ENCODE measurements at places on chromosomes 2 and 18.

- DNase-seq = no peak
Measured at GRCh38 chr18:68897286-68897685, 99.4 kb downstream of the CCDC102B start.

- no peak for DNase-seq
Measured at GRCh38 chr2:50491541-50492476, 540.1 kb downstream of the NRXN1 start.

- no peak for DNase-seq
Measured at GRCh38 chr18:69128566-69128965, 272.1 kb upstream of the DOK6 start.

GRCh38 chr18:37282386-37283037 lies 283.1 kb downstream of the CELF4 start:
- DNase-seq = no peak

DNA sequence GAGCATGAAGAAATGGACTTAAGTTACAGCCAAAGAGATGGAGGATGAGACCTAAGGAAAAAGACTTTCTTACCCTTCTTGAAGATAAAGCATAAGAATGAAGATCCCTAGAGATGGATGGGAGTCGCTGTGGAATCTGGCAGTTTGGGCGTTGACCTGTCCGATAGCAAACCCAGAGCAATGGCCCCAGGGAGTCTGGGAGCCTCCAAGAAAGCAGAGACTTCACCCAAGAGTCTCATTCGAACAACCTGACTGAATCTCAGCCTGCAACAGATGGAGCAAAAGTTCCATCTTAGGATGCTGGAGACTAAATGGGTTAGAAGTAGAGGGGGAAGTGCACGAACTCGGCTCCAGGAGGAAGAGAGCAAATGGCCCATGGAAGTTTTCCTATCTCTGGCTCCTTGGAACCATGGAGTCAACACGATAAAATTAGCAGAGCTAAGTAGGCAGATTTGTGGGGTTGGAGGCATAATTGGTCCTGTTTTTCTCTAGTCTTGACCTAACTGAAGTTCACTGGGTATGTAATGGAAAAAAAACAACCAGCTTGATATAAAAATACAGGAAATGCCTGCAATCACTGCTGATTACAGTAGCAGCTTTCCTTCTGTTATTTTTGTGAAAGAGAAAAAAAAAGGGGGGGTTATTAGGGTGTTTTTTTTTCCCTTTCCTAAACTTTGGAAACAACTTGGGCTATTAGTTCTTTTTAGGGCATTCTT lies 178.4 kb upstream of the EPAS1 start:
- no peak for DNase-seq

DNA sequence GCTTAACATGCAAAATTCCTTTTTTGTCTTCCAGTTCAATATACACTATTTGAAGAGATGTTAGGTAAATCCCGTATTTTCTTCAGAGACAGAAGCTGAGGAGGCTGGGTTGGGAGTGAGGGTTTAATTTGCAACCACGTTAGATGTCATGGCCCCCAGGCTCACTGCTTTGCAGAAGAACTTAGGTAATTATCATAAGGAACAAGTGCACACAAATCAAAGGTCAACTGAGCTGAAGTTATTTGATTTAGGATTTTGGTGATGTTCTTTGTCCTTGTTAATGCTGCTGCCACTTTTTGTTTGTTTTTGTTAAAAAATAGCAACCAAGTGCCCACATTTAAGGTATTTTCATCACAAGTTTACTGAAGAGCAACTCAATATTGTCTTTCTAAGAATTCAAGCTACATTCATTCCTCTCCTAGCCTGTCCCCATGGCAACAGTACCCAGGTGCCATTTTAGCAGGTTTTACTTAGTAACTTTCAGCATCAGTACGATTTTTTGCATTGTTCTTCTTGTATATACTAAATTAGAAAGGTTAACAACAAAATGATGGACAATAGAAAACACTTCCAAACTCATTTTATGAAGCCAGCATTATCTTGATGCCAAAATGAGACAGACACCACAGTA lies 62.9 kb upstream of the NDUFV2 start:
- no peak for DNase-seq

DNA sequence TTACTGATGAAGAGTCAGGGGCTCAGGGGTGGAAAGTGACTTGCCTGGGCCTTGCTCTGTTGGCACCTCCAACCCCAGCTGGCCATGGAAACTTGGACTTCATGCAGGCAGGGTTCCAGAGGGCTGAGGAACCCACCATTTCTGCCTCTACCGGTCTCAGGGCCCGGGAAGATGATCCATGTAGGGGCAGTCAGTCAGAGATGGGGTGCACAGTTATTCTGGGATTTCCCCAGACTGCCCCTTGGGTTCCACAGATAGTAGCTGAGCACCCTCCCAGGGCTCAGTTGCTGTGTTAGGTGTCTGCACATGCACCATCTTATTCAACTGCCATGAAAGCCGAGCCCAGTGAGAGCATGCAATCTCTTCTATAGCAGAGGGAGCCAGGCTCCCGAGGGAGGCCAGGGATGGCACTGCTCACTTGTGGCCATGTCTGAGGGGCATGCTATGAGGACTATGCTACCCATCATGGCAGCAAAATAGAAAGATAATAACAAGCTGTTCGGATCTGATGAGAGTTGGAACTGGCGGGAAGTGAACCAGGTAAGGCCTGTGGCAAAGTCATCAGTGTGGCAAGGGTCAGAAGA lies 37.3 kb downstream of the RHOB start:
- no peak for DNase-seq

- DNase-seq = no peak
Measured at GRCh38 chr2:102070058-102070642, 72.4 kb upstream of the IL1R1 start.

DNA sequence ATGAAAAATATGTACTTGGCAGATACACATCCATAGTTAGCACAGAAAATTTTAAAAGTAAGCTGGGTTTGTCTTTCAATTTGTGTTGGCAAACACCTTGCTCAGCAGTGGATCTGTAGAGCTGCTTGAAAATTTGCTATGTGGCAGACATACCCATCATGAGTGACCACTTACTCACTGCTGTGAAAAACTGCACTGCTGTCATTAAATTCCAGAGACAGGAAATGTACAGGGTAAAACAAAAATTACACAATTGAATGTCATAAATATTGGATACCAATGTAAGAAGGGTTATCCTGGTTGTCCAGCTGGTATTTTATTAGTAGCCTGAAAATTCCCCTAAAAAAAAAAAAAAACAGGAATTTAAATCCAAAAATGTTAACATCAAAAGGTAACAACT lies 24.5 kb downstream of the NIF3L1 start:
- DNase-seq = no peak

GRCh38 chr2:20513946-20514345 lies 67.1 kb downstream of the RHOB start:
- no peak for DNase-seq

GRCh38 chr18:27274901-27275300 lies 89.8 kb upstream of the CHST9 start:
- DNase-seq = no peak

- no peak for DNase-seq
Measured at GRCh38 chr18:8639762-8640161, 30.5 kb downstream of the RAB12 start.

GRCh38 chr2:148528356-148529064 lies 116.0 kb upstream of the EPC2 start:
- no peak for DNase-seq

DNA sequence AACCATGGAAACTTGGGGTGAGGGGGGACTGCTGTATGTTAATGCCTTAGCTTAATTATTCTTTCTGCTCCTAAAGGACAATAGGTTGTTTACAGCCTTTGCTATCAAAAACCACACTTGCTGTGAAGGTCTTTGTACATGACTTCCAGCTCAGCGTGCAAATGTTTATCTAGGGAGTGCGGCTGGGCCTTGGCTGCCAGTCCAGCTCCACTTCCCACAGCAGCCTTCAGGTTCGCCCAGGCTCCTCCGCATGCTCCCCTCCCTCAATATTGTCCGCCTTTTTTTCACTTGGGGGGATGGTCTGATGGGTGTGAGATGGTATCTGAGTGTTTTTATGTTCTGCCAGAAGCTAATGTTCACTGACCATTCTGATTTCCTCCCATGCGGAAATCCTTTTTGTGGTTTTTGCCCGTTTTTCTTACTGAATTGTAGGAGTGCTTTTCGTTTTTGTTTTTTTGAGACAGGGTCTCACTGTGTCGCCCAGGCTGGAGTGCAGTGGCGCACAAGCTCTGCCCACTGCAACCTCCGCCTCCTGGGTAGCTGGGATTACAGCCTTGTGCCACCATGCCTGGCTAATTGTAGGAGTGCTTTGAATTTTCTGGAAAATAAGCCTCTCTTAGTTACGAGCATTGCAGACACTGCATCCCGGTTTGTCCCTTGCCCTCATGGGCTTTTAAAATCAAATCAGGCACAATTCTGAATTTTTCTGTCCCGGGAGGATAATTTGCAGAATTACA lies 28.8 kb downstream of the SH3BP4 start:
- DNase-seq = no peak

DNA sequence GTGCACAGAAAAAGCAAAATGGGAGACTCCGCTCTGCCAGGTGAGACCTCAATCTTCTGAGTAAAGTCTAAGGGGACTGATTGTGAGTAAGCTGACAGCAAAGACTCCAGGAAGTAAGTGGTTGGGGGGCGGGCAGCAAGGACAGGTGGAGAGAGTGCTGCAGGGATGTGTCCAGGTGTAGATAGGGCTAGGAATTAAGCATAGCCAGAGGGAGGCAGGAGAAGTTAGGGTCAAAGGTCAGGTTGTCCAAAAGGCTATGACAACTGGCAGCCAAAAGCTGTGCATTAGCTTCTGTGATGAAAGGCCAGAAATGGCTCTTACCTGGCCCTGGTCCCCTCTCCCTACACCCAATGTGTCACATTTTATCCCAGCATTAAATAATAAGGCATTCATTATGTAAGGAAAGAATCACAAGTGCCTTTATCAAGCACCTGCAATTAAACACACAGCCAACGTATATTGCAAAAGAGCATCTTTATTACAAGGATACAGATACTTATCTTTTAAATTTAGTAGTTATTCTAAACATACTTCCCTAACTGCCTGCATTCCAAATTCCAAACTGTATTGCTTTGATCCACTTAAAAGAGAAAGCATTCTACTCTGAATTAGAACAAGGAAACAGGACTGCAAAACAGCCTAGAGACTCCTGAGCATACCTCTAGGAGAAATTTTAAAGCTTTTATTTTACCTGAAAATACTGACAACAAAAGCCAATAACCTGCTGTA lies 247.9 kb downstream of the IRS1 start:
- no peak for DNase-seq

DNA sequence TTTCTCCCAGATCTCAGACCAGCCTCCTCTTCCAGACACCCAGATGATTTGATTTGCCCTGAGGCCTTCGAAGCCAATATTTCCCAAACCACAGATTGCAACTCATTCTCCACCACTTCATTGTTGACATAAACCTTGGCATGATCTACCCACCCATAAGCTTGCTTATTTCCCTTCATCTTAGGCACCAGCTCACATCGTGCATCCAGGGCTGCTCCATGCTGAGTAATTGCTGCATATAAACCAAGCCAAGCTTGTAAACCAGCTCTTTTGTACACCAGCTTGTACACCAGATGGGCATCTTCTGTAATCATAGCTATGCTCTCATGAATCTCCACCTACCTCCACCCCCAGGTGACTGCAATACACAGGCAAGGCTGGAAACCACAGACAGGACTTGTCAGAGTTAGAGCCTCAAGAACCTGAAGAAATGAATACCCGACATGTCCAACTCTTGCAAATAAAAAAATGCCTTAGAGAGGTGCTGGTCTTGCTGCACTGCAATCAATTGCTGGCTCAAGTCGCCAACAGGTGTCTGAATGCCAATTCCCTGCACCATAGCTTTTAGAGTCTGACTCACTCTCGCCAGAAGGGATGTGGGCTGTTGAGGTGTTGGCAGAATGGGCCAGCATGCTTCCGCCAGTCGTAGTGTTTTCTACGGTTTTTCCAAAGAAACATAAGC lies 31.5 kb downstream of the TRABD2A start:
- no peak for DNase-seq

GRCh38 chr2:15983496-15983895 lies 43.1 kb downstream of the MYCN start:
- DNase-seq = no peak

GRCh38 chr18:44149706-44150105 lies 531.0 kb upstream of the SETBP1 start:
- DNase-seq = no peak

GRCh38 chr2:176001281-176001915 lies 669 bp downstream of the LNPK start:
- no peak for DNase-seq

DNA sequence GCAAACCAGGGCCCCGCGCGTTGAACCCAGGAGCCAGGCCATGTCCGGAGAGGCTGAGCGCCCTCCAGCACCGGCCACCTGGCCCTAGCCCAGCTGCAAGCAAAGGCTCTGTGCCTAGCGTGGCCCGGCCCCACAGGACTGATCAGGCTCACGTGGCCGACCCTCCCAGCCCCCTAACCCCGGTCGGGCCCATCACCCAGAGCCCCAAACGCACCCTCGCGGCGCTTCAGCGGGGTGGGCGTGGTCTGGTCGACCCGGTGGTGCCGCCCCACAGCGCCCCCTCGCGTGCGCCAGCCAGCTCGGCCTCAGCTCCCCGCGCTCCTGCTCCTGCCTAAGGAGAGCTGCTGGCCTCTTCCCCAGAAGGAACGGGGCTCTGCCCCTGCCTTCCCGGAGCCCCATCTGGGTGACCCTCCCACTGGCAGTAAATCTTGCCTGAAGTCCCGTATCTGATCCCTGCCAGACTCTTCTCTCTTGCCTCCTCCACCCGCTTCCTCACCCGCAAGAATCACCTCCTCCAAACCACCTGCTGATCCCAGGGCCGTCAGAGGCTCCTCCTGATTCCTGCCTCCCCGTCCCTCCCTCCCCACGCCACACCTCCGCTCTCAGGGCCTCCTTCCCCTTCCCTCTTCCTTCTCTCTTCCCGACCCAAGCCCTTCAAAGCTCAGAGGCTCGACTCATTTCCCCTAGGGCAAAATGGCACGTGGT lies 12.3 kb upstream of the TEX51 start:
- no peak for DNase-seq

DNA sequence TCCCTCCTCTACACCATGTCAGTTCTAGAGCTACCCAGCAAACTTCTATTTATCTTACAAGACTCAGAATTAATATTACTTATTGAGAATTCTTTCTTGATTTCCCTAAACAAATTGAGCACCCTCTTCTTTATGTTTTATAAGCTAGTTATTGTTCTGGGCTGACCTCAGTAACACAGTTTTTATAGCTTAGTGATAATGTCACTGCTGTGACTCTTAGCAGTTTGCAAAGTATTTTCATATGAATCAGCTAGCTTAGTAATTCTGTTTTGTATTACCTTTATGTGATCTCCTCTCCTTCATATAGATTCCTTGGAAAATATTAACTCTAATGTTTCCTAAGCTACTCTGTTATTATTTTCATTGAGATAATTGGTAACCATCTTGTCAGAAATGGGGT lies 114.9 kb downstream of the PMS1 start:
- DNase-seq = no peak

Measured in SW 1271 (cell line).